CD4-positive, CD25-positive, alpha-beta regulatory T cell (primary cell): ENCODE measurements at places on chromosomes 7 and 10. TPM values are rescaled to one million over a fixed set of nuclear protein-coding genes. Genes with fewer than 3 reads are reported as not detected.
A peak's percentile ranks its signal among the peaks of the same experiment; 100 is the strongest.

DNA sequence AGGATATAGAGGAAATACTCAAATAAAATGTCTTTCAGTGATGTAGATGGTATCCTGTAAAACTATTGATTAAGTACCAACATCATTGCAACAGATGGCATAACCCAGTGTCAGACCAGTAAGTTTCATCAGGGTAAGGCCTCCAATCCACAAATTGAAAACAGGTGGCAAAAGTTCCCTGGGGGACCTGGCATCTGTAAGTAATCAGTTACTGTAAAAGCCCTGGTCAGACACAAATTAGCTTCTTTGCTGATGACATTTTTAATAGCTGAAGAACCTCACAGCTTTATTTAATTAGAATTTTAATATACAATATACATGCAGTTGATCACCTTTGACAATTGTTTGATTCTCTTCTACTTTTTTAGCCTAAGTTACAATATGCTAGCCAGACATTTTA lies 152.5 kb downstream of the PLXDC2 start:
- no peak for DNase-seq

DNA sequence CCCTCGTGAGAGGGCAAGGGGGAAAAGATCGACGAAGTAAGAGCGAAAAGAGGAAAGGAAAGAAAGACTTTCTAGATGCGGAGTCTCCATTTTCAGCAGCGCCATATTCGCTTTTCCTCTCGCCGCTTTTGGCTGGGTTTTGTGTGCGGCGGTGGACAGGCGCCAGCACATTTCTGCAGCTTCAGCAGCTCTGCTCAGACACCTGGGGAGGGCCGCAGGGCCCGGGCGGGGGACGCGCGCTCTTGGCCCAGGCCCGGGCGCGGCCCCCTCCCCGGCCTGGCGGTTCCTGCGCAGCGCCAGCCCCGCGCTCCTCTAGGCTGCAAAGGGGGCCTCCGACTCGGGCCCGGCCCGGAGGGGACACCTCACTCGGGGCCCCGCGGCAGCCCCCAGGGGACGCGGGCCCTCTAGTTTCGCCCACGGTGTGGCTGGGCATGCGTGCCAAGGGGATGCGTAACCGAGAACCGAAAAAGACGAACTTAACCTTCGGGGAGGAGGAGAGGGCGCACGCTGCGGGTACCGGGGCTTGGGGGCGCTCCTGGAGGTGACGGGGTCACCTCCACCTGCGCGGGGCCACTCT lies 34.5 kb upstream of the EBLN1 start:
- peak; percentile 60 for DNase-seq

- DNase-seq: no peak
Measured at GRCh38 chr10:114894911-114895310, 43.1 kb upstream of the TRUB1 start.

GRCh38 chr7:117153016-117153545 lies 169.8 kb downstream of the WNT2 start:
- DNase-seq: no peak

DNA sequence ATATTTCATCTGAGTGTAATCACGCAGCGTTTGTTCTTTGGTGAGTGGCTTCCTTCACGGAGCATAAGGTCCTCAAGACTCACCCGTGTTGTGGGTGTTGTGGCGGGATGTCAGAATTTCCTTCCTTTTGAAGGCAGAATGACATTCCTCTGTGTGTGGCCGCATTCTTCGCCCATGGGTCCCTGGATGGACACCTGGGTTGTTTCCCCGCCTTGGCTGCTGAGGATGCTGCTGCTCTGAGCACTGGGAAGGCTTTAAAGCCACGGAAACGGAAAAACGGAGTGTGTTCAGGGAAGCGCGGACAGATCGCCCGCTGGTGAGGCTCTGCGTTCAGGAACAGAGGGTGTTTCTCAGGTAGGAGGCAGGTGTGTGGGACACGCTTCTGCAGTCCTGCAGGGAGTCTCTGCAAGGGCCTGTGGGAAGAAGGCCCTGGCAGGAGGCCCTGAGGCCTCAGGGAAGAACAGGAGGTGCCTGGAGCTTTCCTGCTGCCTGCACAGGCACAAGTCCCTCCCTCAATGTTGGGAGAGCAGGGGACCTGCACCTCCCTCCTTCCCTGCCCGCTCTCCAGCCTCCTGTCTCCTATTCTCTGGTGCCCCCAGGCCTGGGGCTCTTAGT lies 35.7 kb upstream of the SHH start:
- no peak for DNase-seq

- no peak for DNase-seq
Measured at GRCh38 chr7:90407484-90407821, 4.2 kb downstream of the CLDN12 start.

DNA sequence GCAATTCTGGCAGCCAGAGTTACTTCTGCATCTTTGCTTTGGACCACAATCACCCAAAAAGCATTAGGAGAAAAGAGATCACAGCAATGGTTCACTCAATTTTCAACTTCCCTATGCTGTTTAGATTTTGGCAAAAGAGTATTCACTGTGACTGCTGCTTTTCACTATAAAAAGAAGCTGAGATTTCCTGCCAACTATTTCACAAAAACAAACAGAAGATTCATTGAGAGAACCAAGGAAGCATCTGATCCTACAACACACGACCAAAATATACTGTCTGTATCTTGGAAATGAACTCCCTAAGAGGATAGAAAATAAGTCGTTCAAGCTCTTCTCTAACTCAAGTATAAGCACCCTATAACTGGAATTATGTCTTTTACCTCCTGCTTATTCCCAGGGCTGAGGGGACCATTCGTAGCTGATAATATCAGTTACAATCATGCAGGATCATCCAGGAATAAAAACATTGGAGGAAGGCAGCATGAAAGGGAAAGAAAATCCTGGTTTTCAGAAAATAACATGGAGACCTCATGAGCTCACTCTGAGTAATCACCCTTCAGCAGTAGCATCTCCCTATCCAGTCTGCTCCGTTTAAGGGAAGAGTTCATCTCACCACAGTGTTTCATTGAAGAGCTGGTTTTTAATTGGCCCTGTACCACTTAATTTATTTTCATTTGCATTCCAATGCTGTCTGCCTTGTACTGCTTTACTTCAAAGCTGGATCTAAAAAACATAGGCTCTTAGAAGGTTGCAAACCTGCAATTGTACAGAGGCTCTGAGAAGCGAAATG lies 256.2 kb downstream of the PAXIP1 start:
- no peak for DNase-seq

- no peak for DNase-seq
Measured at GRCh38 chr10:14384915-14385314, 54.2 kb upstream of the FRMD4A start.

GRCh38 chr10:29969255-29970011 lies 90.0 kb downstream of the JCAD start:
- DNase-seq: no peak

- DNase-seq: peak; percentile 73
Measured at GRCh38 chr7:137898839-137899721, 52.3 kb upstream of the DGKI start.

The GRID2IP gene
- total RNA-seq: 0.15 TPM

The C10orf143 gene
- 7.7 TPM for total RNA-seq

The BMI1 gene
- total RNA-seq: 35.3 TPM

The TLL2 gene
- not detected for total RNA-seq

The SNX10 gene
- 14.4 TPM for total RNA-seq

The LIPK gene
- not detected for total RNA-seq

The ZC3HAV1L gene
- total RNA-seq: 1.4 TPM
